Aorta (tissue), 5 donors: ENCODE measurements at places on chromosomes 11 and 22.

- DNase-seq: no peak
These were observed 7.2 kb upstream of the OSM start for GRCh38 chr22:30273711-30274436.

DNA sequence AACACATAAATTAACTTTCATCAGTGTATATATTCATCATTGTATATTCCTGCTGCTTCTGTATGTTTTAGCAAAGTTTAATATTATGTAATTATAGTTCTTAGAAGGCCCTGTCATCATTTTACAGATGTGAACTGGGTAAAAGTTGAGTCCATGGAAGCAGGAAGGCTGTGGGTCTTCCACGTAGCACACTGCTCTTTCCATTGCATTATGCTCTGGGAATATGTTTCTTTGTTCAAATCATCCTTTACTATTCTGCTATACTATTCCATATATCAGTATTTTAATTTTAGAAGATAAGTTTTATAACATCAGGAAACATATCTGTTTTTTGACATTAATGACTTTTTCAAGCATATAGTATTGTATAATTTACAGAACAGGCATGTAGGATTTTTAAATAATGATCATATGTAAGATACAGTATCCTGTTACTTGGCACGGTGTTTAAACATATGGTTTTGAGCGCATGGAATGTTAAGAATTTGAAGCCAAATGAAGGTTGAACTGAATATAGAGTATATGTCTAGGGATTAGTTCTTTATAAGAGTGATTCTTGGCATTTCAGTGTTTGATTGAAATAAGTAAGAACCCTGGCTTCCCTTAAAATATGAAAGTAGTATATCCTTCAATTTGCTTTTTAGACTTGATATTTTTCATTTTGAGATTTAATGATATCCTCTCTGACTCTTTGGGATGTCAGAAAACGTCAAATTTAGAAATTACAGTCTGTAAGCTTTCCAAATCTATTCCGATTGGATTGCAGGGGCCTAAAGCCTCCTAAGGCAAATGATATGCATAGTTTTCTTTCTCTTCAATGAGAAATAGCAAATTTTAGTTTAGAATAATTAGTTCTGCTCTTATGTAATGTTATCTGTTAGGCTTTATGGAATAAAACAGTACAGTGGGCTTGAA, 8.6 kb downstream of the CCDC81 start:
- no peak for DNase-seq

GRCh38 chr11:48109046-48109666, 107.5 kb upstream of the OR4B1 start:
- DNase-seq: no peak

DNA sequence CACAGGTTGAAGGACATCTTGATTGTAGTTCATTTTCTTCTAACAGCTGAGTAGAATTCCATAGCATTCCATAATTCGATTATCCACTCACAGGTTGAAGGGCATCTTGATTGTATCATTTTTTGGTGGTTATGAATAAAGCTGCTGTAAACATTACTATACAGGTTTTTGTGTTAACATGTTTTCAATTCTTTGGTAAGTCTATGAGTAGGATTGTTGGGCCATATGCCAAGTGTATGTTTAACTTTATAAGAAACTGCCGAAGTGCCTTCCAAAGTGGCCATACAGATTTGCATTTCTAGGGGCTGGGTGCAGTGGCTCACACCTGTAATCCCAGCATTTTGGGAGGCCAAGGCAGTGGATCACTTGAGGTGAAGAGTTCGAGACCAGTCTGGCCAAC, 44.6 kb downstream of the ANKRD42 start:
- no peak for DNase-seq
